ENCODE measurements at places on chromosomes 6 and 20. TPM values are rescaled to one million over a fixed set of nuclear protein-coding genes. Genes with fewer than 3 reads are reported as not detected.
A peak's percentile ranks its signal among the peaks of the same experiment; 100 is the strongest.

- peaks cover 39% of the 10 kb centered on the region for H3K4me1 ChIP-seq
- H3K27ac ChIP-seq = peak overlapping the region; percentile 60
- peak; percentile 77 for DNase-seq
- H3K27me3 ChIP-seq = no peaks in the 10 kb centered on the region
Measured at GRCh38 chr6:44925100-44925739, 402.9 kb upstream of the RUNX2 start.

GRCh38 chr20:37230200-37230599, 31.4 kb downstream of the GHRH start:
- no peak overlapping the region for H3K4me3 ChIP-seq
- H3K4me1 ChIP-seq = no peaks in the 10 kb centered on the region
- DNase-seq = no peak

DNA sequence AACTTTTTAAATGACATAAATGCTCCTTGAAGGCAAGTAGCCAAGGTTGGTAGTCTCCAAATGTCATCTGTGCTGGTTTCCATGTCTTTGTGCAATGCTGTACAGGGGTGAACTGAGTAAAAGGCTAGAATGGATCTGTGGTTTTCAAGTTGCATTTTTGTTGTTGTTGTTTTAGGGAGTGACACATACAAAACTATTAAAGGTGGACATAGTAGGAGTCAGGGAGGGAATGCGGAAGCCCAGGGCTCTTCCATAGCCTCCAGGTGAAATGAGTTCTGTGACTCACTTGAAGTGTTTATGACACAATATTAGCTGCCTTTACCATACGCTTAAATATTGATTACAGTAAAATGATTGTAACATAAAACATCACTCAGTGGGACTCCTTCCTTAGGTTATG, 22.5 kb upstream of the QKI start:
- H3K36me3 ChIP-seq = no peaks in the 10 kb centered on the region
- H3K4me3 ChIP-seq = no peak overlapping the region
- H3K27ac ChIP-seq = no peak overlapping the region
- no peaks in the 10 kb centered on the region for H3K27me3 ChIP-seq
- no peak for DNase-seq

RIPPLY2 gene
- not detected for total RNA-seq

- H3K4me1 ChIP-seq = no peaks in the 10 kb centered on the region
- H3K4me3 ChIP-seq = no peak overlapping the region
- H3K27ac ChIP-seq = peak overlapping the region; percentile 57
- H3K27me3 ChIP-seq = no peaks in the 10 kb centered on the region
Measured at GRCh38 chr6:37083243-37084138, 78.0 kb downstream of the FGD2 start.

- H3K4me3 ChIP-seq = no peak overlapping the region
- no peaks in the 10 kb centered on the region for H3K27me3 ChIP-seq
- H3K27ac ChIP-seq = no peak overlapping the region
- no peaks in the 10 kb centered on the region for H3K36me3 ChIP-seq
- peaks cover 48% of the 10 kb centered on the region for H3K4me1 ChIP-seq
- DNase-seq = no peak
Measured at GRCh38 chr6:42420741-42421140, 31.0 kb downstream of the TRERF1 start.

HLA-DPB1 gene
- 20.8 TPM for total RNA-seq

DNA sequence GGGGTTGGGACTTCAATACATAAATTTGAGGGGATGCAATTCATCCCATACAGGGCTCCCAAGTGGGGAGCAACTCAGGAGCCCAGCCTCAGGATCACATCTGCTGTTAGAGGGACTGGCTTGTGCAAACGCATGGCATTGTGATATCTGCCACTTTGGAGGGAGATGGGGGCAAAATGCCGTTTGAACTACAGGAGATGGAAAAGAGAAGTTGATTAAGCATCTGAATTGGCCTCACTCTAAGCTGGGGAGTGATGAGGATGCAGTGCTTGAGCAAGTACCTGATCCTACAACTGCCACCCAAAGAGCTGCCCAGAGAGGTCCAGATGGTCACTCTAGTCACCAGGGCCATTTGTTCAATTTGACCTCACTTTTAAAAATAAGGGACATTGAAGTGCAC, 2.0 kb downstream of the LY86 start:
- no peaks in the 10 kb centered on the region for H3K27me3 ChIP-seq
- H3K36me3 ChIP-seq = no peaks in the 10 kb centered on the region
- DNase-seq = no peak
- no peak overlapping the region for H3K27ac ChIP-seq
- peaks cover 62% of the 10 kb centered on the region for H3K4me1 ChIP-seq

DNA sequence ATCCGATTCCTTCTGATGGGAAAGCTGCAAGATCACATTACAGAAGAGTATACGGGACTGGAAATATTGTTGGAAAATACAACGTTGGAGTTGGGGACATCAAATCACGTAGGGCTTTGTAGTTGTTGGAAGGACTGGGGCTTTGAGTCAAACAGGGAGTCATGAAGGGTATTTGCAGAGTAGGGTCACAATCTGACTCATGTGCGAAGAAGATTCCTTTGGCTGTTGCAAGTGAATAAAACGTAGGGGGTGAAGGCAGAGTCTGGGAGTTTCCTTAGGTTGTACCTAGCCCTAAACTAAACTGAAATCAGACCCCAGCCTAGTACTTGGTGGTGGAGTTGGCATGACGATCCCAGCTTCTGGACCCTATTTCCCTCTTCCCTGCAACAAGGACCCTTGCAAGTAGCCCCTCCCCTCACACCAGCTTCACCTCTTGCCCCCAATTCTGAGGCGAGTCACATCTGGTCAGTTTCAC, 32.3 kb downstream of the SNX5 start:
- peaks cover 7% of the 10 kb centered on the region for H3K4me1 ChIP-seq
- no peaks in the 10 kb centered on the region for H3K27me3 ChIP-seq
- H3K4me3 ChIP-seq = no peak overlapping the region
- H3K36me3 ChIP-seq = no peaks in the 10 kb centered on the region
- DNase-seq = no peak
- no peak overlapping the region for H3K27ac ChIP-seq

DNA sequence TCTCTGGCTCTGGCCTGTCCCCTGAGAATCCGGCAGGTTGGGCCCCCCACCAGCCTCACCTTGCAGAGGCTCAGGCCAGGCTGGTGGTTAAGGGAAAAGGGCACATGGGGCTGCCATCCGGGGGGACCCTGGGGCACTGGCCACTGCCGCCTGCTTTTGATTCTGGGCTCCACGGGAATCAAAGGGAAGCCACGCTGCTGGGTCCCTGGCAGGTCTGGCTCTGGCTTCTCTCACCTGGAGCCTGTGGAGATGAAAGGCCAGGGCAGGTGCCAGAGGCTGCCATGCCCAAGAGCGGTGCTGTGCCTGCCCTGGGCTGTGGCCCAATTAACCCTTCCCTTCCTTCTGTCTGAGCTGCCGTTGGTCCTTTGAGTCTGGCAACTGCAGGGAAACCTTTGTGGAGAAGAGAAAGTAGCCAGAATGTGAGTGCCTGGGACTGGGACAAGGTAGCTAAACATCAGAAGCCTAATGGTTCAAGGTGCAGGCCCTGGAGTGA, 9.4 kb upstream of the CDH22 start:
- no peak overlapping the region for H3K27ac ChIP-seq
- H3K4me3 ChIP-seq = no peak overlapping the region
- no peak for DNase-seq
- peaks cover 37% of the 10 kb centered on the region for H3K27me3 ChIP-seq
- no peaks in the 10 kb centered on the region for H3K36me3 ChIP-seq
